Hair follicle dermal papilla cell (primary cell): ENCODE measurements at places on chromosomes 2 and 18. TPM values are rescaled to one million over a fixed set of nuclear protein-coding genes. Genes with fewer than 3 reads are reported as not detected.

Gene KLHL41
- 0.97 TPM in 2 replicates for total RNA-seq

Gene POTEI
- not detected in 2 replicates for total RNA-seq

Gene IL36A
- total RNA-seq: not detected in 2 replicates

Gene REG1A
- not detected in 2 replicates for total RNA-seq

Gene ALPP
- not detected in 2 replicates for total RNA-seq

Gene PRSS56
- total RNA-seq: not detected in 2 replicates

Gene KANSL3
- total RNA-seq: 43.6 and 45.1 TPM in 2 replicates

Gene ACVR1C
- 6.2 and 7.8 TPM in 2 replicates for total RNA-seq

Gene TDRD15
- not detected in 2 replicates for total RNA-seq

Gene BCL11A
- total RNA-seq: 41.9 and 56.3 TPM in 2 replicates

Gene PARD6G
- total RNA-seq: 2.3 and 3.1 TPM in 2 replicates
